Vagina (tissue), 2 donors: ENCODE measurements at places on chromosomes 3 and 15. TPM values are rescaled to one million over a fixed set of nuclear protein-coding genes. Genes with fewer than 3 reads are reported as not detected.

- DNase-seq = no peak
Measured at GRCh38 chr15:98787936-98788757, 139.8 kb downstream of the IGF1R start.

DNA sequence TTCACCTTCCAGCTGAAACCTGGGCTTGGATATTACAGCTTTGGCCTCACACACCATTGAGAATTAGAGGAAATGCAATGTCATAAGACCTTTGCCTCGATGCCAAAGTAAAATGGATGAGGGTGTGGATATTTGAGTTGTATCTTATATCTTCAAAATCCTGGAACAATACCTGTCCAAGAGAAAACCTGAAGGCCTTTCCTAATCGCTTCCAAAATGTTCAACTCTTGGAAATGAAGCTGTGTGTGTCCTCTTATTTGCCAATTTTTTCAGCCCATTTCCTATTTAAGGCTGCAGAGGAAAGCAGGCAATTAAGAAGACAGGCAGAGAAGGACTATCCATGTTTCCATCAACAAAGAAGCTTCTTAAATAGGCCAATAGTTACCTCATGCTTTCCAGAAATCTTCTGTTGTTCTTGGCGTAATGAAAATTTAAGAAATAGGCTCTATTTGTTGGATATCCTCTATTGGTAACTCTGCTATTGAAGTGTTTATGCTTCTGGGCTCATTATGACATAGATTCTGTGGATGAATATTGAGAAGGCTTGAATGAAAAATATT lies 99.5 kb upstream of the ZBTB20 start:
- no peak for DNase-seq

DNA sequence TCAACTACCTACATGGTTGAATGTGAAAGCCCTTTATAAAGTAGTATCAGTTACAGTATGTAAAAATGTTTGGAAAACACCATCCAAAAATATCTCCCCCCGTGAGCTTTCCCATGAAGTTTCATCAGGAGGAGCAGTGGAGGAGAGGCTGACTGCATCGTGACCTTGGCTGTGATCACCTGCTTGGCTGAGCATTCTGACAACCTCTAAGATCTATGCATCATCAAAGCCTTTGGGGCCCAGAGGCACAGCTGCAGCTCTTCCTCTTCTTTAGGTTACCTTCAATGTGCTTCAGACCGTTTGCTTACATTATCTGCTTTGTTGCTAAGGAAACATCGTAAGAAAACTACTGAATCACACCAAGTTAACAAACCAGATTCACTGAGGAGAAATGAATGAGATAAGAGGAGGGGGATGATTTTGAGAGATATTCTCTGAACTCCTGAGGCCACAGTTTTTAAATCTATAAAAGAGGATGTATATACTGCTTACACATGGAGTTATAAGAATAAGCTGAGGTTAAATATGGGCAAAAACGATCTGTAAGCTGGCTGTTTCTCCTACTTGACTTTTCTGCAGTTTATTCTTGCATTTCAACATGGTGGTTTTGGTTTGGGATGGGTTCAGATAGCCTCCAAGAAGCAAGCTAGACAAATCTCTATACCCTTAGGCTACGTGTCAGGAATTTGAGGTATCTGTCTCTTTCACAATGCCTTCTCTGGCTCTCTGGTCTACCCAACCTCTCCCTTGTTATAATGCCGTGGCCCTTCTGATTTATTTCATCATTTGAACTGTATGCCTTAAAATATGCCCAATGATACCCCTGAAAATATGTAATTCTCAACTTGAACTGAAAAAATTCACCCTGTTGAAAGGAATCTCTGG lies 4.0 kb downstream of the GCSAM start:
- no peak for DNase-seq

DNA sequence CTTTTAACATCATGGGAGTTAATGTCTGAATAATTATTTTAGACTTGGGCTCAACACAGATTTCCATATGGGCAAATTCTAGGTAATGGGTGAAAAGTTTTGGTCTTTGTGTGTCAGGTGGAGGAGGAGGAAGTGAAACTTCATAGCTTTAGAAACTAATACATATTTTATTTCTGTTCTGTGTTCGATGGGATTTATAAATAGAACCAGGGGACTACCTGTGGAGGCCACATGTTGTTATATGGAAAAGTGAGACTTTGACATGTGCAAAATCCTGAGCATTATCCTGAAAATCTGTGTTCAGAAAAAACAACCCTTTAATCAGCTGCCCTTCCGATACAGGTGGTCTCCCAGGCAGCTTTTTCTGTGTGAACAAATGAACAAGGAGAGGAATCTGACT lies 209.5 kb downstream of the SOX2 start:
- DNase-seq = no peak

- DNase-seq = no peak
Measured at GRCh38 chr15:41494922-41495735, 1.5 kb downstream of the ITPKA start.

- no peak for DNase-seq
Measured at GRCh38 chr3:160486459-160486869, 36.9 kb upstream of the TRIM59 start.

The ZNF80 gene
- 0.74 TPM for total RNA-seq

DNA sequence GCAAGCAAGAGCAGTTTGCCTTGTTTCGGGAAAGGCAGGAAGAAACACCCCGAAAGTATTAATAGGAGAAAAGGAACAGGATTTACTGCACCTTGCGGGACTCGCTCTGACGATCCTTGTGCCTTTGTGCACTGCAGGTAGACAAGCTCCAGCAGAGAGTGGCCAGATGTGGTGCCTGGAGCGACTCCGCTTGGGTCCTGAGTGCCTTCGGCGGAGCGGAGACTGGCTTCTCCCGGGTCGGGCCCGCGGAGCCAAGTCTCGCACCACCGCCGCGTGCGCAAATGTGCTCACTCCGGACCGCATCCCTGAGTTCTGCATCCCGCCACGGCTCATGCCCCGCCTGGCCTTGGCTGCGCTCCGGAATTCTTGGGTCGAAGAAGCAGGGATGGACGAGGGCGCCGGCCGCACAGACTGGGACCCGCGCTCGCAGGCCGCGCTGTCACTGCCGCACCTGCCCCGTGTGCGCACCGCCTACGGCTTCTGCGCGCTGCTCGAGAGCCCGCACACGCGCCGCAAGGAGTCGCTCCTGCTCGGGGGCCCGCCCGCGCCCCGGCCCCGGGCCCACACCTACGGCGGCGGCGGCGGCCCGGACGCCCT lies 769 bp downstream of the C2CD4A start:
- no peak for DNase-seq

DNA sequence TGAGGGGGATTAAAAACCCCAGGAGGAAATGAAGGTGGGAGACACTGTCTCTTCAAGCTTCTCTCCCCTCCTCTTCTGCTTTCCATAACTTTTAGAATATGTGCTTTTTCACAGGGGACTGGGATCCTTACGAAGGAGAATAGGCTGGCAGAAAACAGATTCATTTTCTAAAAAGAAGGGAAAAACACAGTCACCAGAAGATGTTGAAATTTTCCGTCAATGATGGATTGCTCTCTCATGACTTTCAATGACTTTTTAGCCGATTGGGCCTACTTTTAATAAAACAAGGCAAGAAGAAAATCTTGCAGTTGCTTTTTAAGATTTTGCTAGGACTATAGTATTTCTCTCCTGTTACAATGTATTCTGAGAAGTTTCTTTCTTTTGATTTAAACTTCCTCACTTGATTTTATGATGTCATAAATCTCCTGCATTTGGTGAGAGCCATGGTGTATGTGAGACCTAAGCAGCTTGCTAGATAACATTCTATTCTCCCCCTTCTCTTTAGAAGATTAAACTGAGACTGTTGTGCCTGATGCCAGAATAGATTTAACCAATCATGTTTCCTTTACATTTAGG lies 241.2 kb downstream of the FEZF2 start:
- no peak for DNase-seq

The SNRPN gene
- total RNA-seq = 79.6 TPM

GRCh38 chr15:38154837-38155236 lies 97.8 kb upstream of the SPRED1 start:
- no peak for DNase-seq

- no peak for DNase-seq
Measured at GRCh38 chr15:72827226-72827625, 43.7 kb upstream of the ADPGK start.

GRCh38 chr3:121863801-121864200 lies 28.8 kb downstream of the EAF2 start:
- no peak for DNase-seq

The SACM1L gene
- 32.7 TPM for total RNA-seq
